ENCODE measurements at places on chromosomes 1 and 21.

DNA sequence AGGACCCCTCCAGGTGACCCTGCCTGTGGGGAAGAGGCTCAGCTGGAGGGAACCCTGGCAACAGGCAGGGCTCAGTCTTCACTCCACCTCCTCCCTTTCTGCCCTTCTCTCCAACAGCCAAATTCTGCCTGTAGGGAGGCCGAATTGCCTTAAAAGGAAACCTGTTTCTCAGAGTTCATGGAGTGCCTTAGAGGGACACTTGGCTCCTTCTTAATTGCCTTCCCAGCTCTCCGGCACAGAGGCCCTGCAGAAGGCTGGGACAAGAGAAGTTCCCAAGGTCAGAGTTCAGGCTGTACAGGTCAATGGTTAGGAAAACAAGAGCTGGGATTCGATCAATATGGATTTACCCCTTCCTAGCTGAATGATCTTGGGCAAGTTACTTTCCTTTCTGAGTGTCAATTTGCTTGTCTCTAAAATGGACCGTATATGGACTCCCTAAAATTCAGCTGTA is 6.2 kb downstream of the CSRP1 start:
- DNase-seq = no peak

DNA sequence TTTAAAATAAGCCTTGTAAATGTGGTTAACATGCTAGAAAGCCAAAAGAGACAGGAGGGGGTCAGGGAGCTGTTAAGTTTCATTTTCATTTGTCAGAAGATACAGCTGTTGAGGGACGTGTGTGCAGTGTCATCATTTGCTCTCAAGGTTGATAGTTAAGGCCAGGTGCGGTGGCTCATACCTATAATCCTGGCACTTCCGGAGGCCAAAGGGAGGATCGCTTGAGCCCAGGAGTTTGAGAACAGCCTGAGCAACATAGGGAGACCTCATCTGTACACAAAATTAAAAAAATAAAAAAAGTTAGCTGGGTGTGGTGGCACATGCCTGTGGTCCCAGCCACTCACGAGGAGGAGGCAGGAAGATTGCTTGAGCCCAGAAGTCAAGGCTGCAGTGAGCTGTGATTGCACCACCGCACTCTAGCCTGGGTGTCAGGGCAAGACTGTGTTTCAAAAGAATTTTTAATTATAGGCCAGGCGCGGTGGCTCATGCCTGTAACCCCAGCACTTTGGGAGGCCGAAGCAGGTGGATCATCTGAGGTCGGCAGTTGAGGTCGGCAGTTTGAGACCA is 22.7 kb downstream of the ZBTB8OS start:
- peak; percentile 22 for DNase-seq

DNA sequence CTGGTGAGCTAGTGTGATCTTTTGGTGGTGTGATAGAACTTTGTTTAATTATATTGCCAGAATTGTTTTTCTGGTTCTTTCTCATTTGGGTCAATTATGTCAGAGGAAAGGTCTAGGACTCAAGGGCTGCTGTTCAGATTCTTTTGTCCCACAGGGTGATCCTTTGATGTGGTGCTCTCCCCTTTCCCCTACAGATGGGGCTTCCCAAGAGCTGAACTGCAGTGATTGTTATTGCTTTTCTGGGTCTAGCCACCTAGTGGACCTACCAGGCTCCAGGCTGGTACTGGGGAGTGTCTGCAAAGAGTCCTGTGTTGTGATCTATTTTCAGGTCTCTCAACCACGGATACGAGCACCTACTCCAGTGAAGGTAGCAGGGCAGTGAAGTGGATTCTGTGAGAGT is 25.9 kb upstream of the CD84 start:
- no peak for DNase-seq

DNA sequence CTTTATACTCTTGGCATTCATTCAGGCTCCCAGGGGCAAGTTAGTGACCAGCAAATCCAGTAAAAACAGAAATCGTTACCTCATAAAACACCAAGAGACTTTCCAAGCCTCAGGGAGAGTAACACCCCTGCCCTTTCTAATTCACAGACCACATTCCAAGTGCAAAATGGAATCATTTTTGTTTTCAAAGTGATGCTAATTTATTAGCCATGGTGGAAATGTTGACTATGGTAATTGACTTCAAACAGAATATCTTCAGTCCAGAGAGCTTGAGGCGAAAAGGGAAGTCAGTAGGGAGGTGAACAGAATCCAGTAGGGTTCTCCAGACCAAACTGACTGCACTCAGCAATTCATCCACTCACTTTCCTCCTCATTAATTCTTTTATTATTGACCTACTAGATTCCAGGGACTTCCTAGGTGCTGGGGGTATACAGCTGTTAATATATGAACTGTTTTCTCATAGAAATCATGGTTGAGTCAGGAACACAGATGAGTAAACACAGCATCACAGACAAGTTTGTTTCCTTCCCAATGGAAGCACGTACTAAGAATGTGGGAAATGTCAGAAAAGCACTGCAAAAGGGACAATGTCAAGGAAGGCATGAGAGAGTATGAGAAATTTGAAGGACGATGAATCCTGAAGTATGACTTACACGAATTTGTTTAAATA is 388.5 kb upstream of the C1orf87 start:
- DNase-seq = no peak

- DNase-seq = no peak
Observed at GRCh38 chr1:2025491-2025981, 6.4 kb downstream of the GABRD start.

DNA sequence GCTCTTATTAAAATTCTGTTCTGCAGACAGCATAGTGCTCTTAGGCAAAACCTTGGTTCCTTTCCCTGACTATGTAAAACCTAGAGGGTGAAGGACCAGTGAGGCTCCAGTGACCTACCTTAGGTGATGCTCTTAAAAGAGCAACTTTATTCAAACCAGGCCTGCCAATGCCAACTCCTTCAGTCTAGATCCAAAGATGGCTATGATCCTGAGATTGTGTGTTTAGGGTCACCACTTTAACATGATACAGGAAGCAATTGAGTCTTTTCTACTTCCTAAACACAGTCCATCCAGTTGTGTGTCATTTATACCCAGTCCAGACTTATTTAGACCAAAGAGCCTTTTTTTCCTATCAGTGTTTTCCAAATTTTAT is 10.8 kb downstream of the MCL1 start:
- DNase-seq = no peak

GRCh38 chr1:1435911-1436629 is 580 bp downstream of the VWA1 start:
- DNase-seq = no peak

DNA sequence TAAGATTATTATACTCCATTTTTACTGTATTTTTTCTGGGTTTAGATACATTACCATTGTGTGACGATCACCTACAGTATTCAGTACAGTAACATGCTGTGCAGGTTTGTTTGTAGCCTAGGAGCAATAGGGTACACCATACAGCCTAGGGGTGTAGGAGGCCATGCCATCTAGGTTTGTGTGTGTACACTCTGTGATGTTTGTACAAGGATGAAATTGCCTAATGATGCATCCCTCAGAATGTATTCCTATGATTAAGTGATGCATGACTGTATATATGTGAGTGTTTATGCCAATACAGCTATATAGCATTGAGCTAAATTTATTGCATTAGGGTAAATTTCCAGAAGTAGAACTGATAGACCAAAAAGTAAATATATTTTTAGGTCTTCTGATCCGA is 23.3 kb downstream of the TUFT1 start:
- DNase-seq = no peak

- DNase-seq = no peak
Observed at GRCh38 chr1:16338961-16339360, 13.3 kb downstream of the FBXO42 start.

DNA sequence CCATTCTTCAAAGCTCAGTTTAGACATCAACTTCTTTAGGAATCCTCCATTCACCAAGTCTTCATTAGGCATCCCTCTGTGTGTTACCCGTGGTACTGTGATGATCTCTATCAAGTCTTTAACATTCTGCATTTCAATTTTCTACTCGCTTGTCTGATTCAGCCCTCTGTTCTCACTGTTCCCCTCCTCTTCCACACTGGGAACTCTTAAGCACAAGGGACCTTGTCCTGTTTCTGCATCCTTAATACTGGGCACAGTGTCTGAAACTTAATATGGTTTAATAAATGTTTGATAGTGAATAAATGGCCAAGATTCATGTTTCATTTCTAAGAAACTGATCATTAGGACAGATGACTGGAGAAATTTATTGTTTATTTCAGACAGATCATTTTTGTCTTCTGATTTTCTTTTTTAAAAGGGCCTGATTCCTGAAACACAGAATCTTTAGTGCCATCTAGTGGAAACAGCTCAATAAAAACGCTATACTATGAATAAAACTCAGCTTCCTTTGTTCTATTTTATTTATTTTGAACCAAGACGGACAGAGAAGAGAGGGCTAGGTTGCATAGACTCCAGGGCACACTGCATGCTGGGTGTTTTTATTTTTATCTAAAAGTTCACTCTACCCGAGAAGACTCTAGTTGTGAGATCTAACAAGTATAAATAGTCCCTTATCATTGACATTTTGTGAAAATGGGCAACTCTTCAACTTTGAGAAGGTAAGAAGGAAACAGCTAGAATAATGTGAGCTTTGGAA is 7.0 kb upstream of the TRIM45 start:
- DNase-seq = peak; percentile 44

DNA sequence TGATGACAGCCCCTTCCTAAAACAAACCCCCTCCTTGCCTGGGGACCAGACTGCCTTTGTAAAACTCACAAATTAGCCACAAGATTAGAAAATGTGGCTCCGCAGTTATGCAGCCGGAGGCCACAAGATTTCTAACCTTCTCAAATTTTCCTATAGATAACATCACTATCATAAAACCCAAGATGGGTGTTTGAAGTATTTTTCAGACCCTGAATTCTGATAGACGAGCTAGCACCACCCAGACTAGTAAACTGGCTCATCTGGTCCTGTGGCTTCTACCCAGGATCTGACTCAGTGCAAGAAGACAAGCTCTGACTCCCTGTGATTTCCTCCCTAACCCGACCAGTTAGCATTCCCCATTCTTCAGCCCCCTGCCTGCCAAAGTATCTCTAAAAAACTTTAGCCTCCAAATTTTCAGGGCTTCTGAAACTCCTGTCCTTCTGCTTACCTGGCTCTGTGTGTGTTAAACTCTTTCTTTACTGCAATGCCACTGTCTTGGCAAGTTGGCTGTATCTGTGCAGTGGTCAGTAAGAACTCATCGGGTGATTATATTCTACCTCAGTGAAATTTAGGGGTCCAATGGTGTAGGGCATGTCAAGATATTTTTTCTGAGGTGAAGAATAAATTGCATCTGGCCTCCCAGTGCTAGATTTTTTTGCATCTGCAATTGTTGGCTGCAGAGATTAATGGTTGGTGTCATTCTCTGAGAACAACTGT is 102.1 kb downstream of the S1PR1 start:
- DNase-seq = peak; percentile 47

Measured in CD4-positive, alpha-beta T cell treated with Interleukin-15 for 4 hours (primary cell).